ENCODE measurements at places on chromosomes 7 and 10.

GRCh38 chr7:77501192-77501515 is 35.9 kb upstream of the PTPN12 start:
- no peak for DNase-seq

GRCh38 chr7:30136743-30137485 is 2.1 kb downstream of the MTURN start:
- no peak for DNase-seq

DNA sequence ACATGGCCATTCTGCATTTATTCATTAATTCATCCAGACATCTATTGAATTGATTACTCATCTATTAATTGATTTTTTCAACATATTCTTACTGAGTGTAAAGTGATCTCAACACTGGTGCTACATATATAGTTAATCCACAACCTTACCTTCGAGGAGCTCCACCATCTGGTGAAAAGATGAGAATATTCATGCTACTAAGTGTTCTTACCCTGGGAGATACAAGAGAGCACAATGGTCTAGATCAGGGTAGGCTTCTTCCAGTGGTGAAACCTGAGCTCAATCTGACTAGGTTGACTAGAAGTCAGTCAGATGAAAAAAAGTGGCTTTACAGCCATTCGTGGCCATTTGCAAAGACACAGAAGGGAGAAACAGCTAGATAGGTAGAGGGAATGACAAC is 507.4 kb downstream of the ANKRD7 start:
- no peak for DNase-seq

DNA sequence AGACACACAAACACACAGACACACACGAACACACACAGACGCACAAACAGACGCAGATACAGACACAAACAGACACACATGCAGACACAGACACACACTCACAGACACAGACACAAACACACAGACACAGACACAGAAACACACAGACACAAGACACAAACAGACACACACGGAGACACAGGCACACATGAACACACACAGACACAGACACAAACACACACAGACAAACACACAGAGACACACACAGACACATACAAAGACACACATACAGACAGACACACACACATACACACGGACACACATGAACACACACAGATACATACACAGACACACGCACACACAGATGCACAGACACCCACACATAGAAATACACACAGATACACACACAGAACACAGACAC is 434.9 kb downstream of the DNAJB6 start:
- DNase-seq, result no peak

- DNase-seq, result no peak
These were observed 446.9 kb downstream of the KIF20B start for GRCh38 chr10:90148116-90148855.

- no peak for DNase-seq
These were observed 32.3 kb downstream of the REEP3 start for GRCh38 chr10:63553473-63553872.

DNA sequence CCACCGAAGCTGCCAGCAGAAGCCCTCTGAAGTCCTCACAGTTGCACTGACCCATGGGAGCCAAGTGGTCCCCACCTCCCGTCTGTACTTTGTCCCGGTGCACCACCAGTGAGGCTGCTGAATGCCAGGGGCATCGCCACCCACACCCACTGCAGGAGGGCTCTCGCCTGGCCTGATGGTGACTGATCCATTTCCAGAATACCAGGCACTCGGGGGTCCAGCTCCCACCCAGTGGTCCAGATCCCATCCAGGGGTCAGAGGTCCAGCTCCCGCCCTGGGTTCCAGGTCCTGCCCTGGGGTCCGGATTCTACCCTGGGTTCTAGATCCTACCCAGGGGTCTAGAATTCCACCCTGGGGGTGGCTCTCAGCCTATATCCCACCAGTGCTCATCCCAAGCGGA is 9.1 kb upstream of the JAKMIP3 start:
- DNase-seq, result no peak

GRCh38 chr7:100444311-100445278 is 8.3 kb upstream of the PPP1R35 start:
- no peak for DNase-seq

DNA sequence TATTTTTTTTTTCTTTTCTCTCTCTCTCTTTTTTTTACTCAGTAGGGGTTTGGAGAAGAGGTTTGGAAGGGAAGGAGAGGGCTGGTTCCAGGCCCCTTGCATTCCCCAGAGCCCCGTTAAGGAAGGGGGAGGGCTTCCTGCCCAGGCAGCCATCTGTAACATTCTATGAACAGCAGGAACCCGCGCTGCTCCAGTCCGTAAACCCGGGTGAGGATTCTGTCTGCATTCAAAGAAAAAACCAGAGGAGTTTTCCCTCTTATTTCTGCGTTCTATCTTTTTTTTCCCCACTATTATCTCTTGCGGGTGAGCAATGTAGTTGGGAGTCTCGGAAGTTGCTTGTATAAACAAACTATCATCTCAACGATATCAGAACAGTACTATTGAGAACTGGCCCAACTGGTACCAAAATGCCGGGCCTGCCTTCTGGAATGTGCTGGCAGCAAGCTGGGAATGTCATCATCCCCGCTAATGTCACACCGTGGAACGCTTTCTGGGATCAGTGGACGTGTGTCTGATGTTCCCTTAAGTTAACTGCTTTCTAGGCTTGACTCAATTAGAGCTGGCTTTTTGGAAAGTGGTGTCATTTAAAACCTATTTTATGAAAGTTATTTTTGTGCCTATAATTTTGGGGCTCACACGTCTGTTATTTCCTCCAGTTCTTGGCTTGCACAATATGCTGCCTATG is 153.1 kb upstream of the MEOX2 start:
- DNase-seq, result no peak

GRCh38 chr10:34297541-34298345 is 517.4 kb downstream of the PARD3 start:
- no peak for DNase-seq

GRCh38 chr7:91230503-91230902 is 33.7 kb upstream of the FZD1 start:
- DNase-seq, result no peak

GRCh38 chr7:75771224-75771623 is 787 bp downstream of the CCL26 start:
- no peak for DNase-seq

DNA sequence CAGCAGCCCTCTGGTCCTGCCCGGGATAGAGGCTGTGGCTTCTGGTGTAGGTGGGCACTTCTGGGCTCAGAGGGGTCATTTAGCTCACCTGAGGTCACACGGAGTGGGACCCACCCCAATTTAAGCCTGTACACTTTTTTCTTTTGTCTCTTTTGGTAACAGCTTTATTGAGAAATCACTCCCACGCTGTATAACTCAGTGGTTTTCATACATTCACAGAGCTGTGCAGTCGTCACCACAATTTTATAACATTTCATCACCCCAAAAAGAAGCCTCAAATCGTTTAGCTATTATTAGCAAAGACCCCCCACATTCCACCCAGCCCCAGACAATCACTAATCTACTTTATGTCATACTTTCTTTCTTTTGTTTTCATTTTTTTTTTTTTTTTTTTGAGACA is 62.3 kb downstream of the LHPP start:
- DNase-seq, result no peak
